ENCODE measurements at places on chromosomes 1 and 21.

DNA sequence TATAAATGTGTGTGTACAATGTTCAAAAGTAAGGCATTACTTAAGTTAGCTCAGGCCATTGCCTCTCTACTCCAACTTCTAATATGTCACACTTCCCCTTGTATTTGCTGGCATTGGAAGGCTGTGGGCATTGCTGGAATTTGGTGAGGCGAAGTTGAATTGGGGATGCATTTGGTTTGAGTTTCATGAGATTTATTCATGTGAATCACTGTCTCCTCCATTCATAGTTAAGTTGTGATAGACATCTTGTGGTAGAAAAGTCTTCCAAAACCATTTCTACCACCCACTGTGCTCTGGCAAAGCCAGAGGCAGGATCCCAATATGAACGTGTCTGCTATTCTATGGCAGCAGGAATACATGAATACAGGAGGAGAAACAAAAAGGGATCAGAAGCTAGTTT, 397.8 kb upstream of the USP24 start:
- DNase-seq = no peak

- DNase-seq = no peak
Measured at GRCh38 chr1:77514921-77515776, 167.3 kb downstream of the ZZZ3 start.

DNA sequence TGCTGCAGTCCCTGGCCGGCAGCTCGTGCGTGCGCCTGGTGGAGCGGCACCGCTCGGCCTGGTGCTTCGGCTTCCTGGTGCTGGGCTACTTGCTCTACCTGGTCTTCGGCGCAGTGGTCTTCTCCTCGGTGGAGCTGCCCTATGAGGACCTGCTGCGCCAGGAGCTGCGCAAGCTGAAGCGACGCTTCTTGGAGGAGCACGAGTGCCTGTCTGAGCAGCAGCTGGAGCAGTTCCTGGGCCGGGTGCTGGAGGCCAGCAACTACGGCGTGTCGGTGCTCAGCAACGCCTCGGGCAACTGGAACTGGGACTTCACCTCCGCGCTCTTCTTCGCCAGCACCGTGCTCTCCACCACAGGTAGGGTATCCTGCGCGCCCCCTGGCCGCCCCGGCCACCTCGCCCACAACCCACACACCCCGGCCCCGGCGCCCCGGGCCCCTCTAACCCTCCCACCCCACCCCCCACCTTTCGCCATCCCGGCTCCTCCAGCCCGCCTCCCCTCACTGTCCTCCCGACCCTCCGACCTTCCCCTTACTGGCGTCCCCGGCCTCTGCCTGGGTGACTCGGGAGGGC, 352 bp downstream of the KCNK1 start:
- no peak for DNase-seq

GRCh38 chr1:78096976-78097375, 51.2 kb downstream of the GIPC2 start:
- no peak for DNase-seq

- no peak for DNase-seq
Measured at GRCh38 chr21:36587388-36587787, 107.5 kb upstream of the CLDN14 start.

Data from Peyer's patch (tissue), 4 donors.